Aorta (tissue), 5 donors: ENCODE measurements at places on chromosomes 5 and 9. TPM values are rescaled to one million over a fixed set of nuclear protein-coding genes. Genes with fewer than 3 reads are reported as not detected.

- no peak overlapping the region for H3K4me3 ChIP-seq
- H3K36me3 ChIP-seq = no peaks in the 10 kb centered on the region
- H3K27me3 ChIP-seq = no peaks in the 10 kb centered on the region
- peaks cover 8% of the 10 kb centered on the region for H3K4me1 ChIP-seq
- peak; percentile 89 for DNase-seq
Measured at GRCh38 chr5:56412601-56413379, 179.7 kb upstream of the ANKRD55 start.

NAIP gene
- 33.7 TPM for total RNA-seq

DNA sequence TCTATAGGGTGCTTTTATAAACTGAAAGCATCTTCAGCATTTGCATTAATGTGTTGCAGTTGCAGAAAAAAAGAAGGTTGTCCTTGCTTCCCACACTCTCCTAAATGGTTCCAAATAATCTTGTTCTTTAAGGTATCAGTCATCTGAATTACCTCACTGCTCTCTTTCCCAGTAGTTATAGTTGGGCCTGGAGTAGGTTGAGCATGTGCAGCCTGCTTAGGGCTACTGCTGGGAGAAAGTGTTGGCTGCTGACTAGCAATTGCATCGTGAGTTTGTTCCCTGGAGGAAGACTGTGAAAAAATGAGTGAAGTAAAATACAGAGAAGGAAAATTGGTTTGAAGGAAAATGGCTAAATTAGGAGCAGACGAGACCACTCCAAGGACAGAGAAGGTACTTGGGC is 74.5 kb downstream of the PRR16 start:
- no peak for DNase-seq
- H3K4me1 ChIP-seq = peaks cover 5% of the 10 kb centered on the region
- H3K4me3 ChIP-seq = no peak overlapping the region
- H3K27me3 ChIP-seq = no peaks in the 10 kb centered on the region

DNA sequence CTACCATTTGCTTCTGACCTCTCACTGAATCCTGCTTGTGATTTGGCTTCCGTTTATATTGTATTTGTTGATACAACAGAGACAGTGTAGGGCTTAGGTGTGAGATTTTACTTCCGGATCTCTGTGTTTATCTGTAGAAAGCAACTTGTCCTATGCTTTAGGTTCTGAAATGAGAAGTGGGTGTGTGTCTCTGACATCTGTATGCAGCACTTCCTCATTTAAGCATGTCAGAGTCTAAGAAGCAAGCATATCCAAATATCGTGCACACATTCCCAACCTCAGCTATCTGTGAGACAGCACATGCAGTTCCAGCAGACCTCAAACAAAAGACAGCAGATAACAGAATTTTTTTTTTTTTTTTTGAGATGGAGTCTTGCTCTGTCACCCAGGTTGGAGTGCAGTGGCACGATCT is 16.3 kb downstream of the KLF9 start:
- no peak for DNase-seq
- H3K27me3 ChIP-seq = no peaks in the 10 kb centered on the region
- no peaks in the 10 kb centered on the region for H3K36me3 ChIP-seq
- H3K4me3 ChIP-seq = no peak overlapping the region

CCL21 gene
- 29.1 TPM for total RNA-seq

- DNase-seq = no peak
- peaks cover 2% of the 10 kb centered on the region for H3K4me1 ChIP-seq
- no peaks in the 10 kb centered on the region for H3K27me3 ChIP-seq
- H3K27ac ChIP-seq = no peak overlapping the region
- no peak overlapping the region for H3K4me3 ChIP-seq
- peaks cover 3% of the 10 kb centered on the region for H3K36me3 ChIP-seq
Measured at GRCh38 chr5:177233802-177234201, 69.7 kb downstream of the RAB24 start.

GRCh38 chr9:20352591-20352990 is 269.7 kb downstream of the MLLT3 start:
- no peaks in the 10 kb centered on the region for H3K4me1 ChIP-seq
- H3K27ac ChIP-seq = no peak overlapping the region
- no peaks in the 10 kb centered on the region for H3K27me3 ChIP-seq

- no peak overlapping the region for H3K4me3 ChIP-seq
- H3K27ac ChIP-seq = no peak overlapping the region
- no peaks in the 10 kb centered on the region for H3K27me3 ChIP-seq
- no peak for DNase-seq
- H3K4me1 ChIP-seq = no peaks in the 10 kb centered on the region
- no peaks in the 10 kb centered on the region for H3K36me3 ChIP-seq
Measured at GRCh38 chr5:91072881-91073280, 310.2 kb downstream of the ARRDC3 start.

DNA sequence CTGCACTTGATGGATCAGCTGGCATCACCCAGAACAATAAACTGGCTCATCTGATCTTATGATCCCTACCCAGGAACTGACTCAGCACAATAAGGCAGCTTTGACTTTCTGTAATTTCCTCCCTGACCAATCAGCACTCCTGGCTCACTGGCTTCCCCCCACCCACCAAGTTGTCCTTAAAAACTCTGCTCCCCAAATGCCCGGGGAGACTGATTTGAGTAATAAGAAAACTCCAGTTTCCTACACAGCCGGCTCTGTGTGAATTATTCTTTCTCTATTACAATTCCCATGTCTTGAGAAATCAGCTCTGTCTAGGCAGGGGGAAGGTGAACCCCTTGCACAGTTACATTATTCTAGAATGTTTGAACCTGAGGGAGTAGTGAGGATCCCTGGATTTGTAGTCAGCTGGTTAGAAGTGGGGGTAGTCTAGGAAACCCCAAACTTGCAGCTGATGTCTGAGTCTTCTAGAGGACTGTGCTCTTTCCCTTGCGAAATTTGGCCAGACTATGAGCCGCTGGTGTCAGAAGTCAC is 111.7 kb upstream of the NEK6 start:
- H3K27me3 ChIP-seq = no peaks in the 10 kb centered on the region
- no peak for DNase-seq
- no peaks in the 10 kb centered on the region for H3K36me3 ChIP-seq
- H3K4me3 ChIP-seq = no peak overlapping the region
- H3K4me1 ChIP-seq = no peaks in the 10 kb centered on the region

GM2A gene
- 32.7 TPM for total RNA-seq

GRCh38 chr5:143374496-143375217 is 28.8 kb downstream of the NR3C1 start:
- no peak overlapping the region for H3K4me3 ChIP-seq
- no peak overlapping the region for H3K27ac ChIP-seq
- no peaks in the 10 kb centered on the region for H3K36me3 ChIP-seq
- H3K4me1 ChIP-seq = peaks cover 15% of the 10 kb centered on the region
- no peak for DNase-seq

DND1 gene
- 0.84 TPM for total RNA-seq

ARHGEF28 gene
- 27.8 TPM for total RNA-seq

CBY3 gene
- total RNA-seq = not detected

- H3K27ac ChIP-seq = no peak overlapping the region
- no peaks in the 10 kb centered on the region for H3K4me1 ChIP-seq
- no peaks in the 10 kb centered on the region for H3K36me3 ChIP-seq
- no peak overlapping the region for H3K4me3 ChIP-seq
- no peak for DNase-seq
Measured at GRCh38 chr5:139388198-139388821, 1.4 kb downstream of the MZB1 start.

EPB41L4A gene
- 38.6 TPM for total RNA-seq

GRCh38 chr5:117380316-117380715 is 805.7 kb upstream of the SEMA6A start:
- H3K4me3 ChIP-seq = no peak overlapping the region
- H3K4me1 ChIP-seq = no peaks in the 10 kb centered on the region
- no peaks in the 10 kb centered on the region for H3K27me3 ChIP-seq
- H3K27ac ChIP-seq = no peak overlapping the region
- no peaks in the 10 kb centered on the region for H3K36me3 ChIP-seq
- DNase-seq = no peak

- H3K27ac ChIP-seq = no peak overlapping the region
- no peaks in the 10 kb centered on the region for H3K27me3 ChIP-seq
- DNase-seq = no peak
- H3K4me1 ChIP-seq = peaks cover 4% of the 10 kb centered on the region
Measured at GRCh38 chr5:111853748-111854147, 96.8 kb upstream of the NREP start.

AQP3 gene
- total RNA-seq = 2.8 TPM

DNA sequence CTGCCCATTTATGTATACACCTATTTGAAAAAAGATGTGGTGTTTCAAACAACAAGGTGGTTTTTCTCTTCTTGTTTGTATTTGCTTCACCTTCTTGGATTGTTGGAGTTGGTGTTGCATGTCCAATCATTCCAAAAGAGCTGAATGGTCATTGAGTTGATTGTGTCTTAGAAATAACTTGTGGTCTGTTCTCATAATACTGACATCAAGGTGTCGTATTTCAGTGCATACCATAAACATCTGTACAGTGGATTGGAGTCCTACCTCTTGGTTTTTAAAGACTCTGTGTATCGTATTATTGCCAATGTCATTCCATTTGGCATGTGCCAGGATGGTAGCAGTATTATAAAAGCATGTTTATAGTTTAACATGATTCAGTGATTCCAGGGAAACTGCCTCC is 73.2 kb downstream of the TRIO start:
- H3K4me3 ChIP-seq = no peak overlapping the region
- H3K36me3 ChIP-seq = no peaks in the 10 kb centered on the region
- H3K4me1 ChIP-seq = peaks cover 9% of the 10 kb centered on the region
- no peak overlapping the region for H3K27ac ChIP-seq

GRCh38 chr5:115461506-115462290 is 82.9 kb downstream of the FEM1C start:
- H3K4me3 ChIP-seq = no peak overlapping the region
- H3K27me3 ChIP-seq = no peaks in the 10 kb centered on the region
- H3K36me3 ChIP-seq = no peaks in the 10 kb centered on the region
- no peak for DNase-seq

DNA sequence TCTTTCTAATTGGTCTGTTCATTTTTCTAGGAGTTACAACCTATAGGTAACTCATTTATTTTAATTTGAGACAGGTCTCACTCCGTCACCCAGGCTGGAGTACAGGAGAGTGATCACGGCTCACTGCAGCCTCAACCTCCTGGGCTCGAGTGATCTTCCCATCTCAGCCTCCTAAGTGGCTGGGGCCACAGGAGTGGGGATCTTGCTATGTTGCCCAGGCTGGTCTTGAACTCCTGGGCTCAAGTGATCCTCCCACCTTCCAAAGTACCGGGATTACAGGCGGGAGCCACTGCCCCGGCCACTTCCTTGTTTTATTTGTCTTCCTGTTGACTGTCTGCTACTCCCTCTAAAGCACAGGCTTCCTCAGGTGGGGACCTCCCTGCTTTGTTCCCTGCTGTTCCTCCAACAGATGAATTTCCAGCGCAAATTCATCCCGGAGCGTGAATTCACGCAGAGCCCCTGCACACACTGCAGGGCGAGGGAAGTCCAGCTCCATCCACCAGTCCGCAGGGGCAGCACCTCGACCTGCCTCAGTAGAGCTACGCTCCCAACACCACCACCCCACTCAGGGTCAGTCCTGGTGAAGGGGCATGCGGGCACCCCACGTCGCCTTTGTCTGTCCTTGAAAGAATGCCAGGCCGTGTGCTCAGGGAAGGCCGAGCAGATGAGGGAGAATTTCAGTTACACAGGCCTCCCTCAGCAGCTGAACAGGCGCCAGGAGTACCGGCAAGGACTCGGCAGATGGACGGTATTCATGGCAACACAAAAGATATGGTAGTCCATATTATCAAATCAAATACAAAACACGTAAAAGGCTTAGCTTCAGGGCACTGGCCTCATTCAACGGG is 6.3 kb downstream of the QSOX2 start:
- H3K36me3 ChIP-seq = no peaks in the 10 kb centered on the region
- no peak overlapping the region for H3K4me3 ChIP-seq
- no peak for DNase-seq
- no peaks in the 10 kb centered on the region for H3K4me1 ChIP-seq

OR1J4 gene
- total RNA-seq = not detected

TRPM3 gene
- total RNA-seq = 5.7 TPM

GRCh38 chr5:38835887-38836286 is 9.9 kb upstream of the OSMR start:
- H3K36me3 ChIP-seq = no peaks in the 10 kb centered on the region
- H3K27ac ChIP-seq = no peak overlapping the region
- H3K27me3 ChIP-seq = no peaks in the 10 kb centered on the region
- DNase-seq = no peak
- H3K4me3 ChIP-seq = no peak overlapping the region
- H3K4me1 ChIP-seq = peaks cover 4% of the 10 kb centered on the region

IL9 gene
- not detected for total RNA-seq

DNA sequence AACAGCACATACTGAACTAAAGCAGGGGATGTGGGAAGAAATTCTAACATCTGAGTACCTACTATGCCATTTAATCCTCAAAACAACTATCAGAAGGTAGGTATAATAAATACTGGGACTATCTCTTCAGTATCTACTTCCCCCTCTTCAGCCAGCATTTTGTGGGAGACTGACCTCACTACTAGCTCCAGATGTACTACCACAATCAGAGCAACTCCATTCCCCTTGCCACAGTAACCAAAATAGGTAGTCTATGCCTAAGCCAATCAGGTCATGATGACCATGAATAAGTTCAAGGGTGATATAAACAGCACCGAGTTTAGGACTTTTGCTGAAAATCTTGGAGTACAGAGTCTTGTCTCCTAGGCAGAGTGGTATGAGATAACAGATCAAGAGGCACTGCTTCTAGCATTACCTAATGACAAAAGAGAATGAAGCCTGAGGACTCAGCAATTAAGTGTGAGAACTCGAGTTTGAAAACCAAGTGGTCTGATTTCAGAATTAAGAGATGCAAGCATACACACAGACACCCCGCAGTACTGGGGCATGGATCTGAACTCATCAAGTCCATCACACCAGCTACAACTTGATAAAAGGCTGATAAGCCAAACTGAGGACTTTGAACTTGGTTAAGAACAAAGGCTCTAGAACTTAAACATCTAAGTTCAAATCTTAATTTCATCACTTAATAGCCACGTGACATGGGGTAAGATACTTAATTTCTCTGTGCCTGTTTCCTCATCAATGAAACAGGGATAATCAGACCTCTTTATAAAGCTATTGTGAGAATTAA is 9.7 kb downstream of the FNIP1 start:
- H3K27ac ChIP-seq = peak overlapping the region; percentile 19
- H3K27me3 ChIP-seq = no peaks in the 10 kb centered on the region
- H3K4me1 ChIP-seq = no peaks in the 10 kb centered on the region
- no peaks in the 10 kb centered on the region for H3K36me3 ChIP-seq

DNA sequence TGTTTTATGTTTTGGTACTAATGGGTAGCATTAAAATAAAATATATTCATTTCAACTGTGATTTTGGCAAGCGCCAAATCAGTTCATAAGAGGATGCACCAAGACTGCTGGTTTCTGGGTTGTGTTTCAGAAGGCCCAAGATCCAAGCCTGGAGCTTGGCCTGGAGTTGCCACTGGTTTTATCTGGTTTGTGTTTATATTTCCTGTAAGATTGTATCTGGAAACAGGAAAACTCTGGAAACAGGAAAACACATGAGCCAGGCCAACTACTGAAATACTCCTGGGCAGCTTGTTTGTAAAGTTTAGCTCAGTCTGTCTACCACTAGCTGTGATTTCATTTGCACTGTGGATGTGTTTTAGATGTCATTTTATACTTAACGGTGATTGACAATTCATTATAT is 5.5 kb downstream of the FSTL4 start:
- H3K4me1 ChIP-seq = no peaks in the 10 kb centered on the region
- no peak overlapping the region for H3K4me3 ChIP-seq
- peaks cover 2% of the 10 kb centered on the region for H3K27me3 ChIP-seq
- H3K36me3 ChIP-seq = no peaks in the 10 kb centered on the region
- no peak overlapping the region for H3K27ac ChIP-seq
